HEK293T (cell line): ENCODE measurements at places on chromosomes 5 and 9.

- peak; percentile 24 for DNase-seq
These were observed 7.9 kb downstream of the SLC6A3 start for GRCh38 chr5:1437226-1437829.

GRCh38 chr9:19787672-19788071, 1.2 kb downstream of the SLC24A2 start:
- DNase-seq = no peak

DNA sequence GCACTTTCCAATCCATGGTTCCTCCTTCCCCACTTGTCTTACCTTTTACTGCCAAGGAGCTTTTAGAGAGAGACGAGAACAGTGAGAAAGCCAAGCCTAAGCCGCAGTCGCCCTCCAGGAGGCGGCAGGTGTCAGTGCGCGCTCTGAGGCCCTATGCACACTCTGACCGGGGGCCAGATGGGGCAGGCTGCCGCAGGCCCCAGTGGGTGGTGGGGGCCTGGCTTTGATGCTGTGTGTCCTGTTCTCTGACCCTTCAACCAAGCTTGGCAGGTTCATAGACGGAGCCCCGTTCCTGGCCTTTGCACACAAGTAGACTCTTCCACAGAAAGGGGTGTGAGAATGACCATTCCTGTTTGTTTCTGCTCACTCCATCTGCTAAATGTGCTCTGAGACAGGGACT, 77.3 kb downstream of the WNK2 start:
- no peak for DNase-seq

GRCh38 chr5:60352992-60353599, 346.9 kb downstream of the DEPDC1B start:
- no peak for DNase-seq

- no peak for DNase-seq
These were observed 18.6 kb upstream of the MED10 start for GRCh38 chr5:6396836-6397535.

GRCh38 chr5:122311961-122312590, at the start of gene SNCAIP:
TSS of gene SNCAIP (plus strand) at chr5:122312237. CDS start at chr5:122391135, 78,898 bp downstream.
- DNase-seq = peak; percentile 57

- DNase-seq = no peak
These were observed 160.1 kb upstream of the ZNF608 start for GRCh38 chr5:124906339-124907097.
